Brain pericyte (primary cell): ENCODE measurements at places on chromosomes 11 and 22.

DNA sequence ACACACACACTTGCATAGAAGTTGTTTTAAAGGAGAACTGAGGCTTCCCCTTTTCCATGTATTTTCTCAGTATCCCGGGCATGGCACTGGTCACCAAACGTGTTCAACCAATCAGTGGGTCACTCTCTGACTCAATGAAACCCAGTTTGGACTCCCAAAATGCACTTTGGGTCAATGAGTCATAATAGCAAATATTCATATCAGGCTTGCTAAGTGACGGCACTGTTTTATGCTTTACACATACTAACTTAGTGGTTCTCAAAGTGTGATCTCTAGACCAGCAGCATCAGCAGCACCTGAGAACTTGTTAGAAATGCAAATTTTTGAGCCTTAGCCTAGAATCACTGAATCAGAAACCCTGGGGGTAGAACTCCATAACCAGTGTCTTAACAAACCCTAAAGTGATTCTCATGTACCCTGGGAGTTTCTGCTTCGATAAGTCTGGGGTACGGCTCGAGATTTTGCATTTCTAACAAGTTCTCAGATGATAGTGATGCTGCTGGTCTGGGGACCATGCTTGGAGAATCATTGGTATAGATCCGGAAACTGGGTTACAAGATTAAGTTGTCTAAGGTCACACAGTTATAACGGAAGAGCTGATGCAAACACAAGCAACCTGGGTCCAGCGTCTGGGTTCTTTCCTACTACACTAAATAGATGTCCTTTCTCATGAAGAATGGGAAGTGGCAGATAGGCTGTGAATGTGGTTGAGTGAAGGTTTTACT lies 35.6 kb downstream of the ETS1 start:
- DNase-seq = no peak

DNA sequence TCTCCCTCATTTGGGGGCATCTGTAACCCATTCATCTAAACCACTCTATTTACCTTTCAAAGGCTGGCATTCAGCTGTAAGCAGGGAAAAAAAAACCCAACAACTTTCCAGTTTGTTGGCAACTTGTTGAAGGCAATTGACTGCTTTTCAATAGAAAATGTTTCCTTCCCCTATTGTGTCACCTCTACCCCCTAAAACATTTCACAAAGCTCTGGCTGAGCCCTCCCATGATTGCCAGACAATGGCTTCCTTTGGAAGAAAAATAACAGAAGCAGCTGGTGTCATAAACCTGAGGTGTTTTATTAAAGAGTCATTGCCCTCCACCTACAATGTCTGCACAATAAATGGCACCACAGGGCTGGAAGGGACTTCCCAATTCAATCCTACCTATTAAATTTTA lies 22.1 kb upstream of the PSMA1 start:
- no peak for DNase-seq

DNA sequence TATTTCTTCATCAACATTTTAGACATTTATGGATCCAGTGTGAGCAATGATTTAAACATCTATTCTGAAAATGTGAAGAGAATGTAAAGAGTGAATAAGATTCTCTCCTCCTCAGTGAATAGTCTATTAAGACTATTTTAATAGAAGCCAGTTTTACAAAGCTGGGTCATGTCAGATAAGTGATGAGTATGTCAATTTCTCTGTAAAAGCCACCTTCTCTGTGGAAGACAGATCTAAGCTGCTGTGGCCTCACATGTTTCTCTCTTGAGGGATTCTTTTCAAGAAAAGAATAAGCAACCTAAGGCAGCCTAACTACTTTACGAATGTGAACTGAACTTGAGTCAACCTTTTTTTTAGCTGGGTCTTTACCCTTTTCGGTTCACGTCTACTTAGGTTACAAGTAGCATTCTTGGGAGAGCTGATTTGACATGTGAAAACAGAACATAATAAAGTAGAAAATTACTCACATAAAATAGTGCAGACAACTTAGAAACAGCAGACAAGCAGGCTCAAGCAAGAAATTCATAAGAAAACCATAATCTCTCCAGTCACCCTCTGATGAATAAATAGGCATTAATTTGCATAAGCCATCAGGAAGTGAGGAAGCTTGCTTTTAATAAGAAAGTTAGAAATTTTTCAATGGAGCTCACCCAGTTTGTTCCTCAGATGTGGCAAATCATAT lies 9.9 kb downstream of the CTSC start:
- no peak for DNase-seq

DNA sequence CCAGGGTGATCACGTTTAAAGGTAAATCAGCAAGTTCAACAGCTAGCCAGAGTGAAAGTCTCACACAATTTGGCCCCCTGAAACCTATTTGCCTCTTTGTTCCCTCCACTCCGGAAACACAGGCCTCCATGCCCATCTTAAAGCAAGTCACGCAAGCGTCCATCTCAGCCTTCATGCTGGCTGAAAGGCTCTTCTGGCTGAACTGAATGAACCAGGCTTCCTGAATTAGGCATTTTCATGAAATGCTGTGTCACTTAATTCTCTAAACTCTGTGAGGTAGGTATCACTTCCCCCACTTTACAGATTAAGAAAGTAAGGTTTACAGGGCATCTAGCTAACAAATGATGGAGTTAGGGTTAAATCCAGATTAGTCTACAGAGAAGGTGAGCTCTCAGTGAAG lies 1.4 kb downstream of the SLC25A17 start:
- DNase-seq = no peak

DNA sequence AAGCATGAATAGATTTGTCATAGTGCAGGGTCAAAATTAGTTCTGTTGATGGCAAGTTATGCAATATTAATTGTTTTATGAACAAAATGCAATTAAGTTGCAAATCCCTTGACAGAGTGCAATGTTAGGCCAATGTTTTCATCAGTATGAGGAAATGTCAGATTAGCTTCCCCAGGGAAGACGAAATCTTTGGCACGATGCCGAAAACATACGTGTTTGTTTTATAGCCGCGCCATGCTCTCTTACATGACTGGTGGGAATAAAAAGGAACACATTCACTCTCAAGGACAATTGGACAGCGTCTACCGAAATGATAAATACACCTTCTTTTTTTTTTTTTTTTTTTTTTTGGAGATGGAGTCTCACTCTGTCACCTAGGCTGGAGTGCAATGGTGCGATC lies 27.0 kb downstream of the MFNG start:
- DNase-seq = no peak

- DNase-seq = no peak
Measured at GRCh38 chr11:57735619-57736298, 5.5 kb upstream of the SELENOH start.

- DNase-seq = no peak
Measured at GRCh38 chr11:125892071-125892470, 4.6 kb downstream of the HYLS1 start.

DNA sequence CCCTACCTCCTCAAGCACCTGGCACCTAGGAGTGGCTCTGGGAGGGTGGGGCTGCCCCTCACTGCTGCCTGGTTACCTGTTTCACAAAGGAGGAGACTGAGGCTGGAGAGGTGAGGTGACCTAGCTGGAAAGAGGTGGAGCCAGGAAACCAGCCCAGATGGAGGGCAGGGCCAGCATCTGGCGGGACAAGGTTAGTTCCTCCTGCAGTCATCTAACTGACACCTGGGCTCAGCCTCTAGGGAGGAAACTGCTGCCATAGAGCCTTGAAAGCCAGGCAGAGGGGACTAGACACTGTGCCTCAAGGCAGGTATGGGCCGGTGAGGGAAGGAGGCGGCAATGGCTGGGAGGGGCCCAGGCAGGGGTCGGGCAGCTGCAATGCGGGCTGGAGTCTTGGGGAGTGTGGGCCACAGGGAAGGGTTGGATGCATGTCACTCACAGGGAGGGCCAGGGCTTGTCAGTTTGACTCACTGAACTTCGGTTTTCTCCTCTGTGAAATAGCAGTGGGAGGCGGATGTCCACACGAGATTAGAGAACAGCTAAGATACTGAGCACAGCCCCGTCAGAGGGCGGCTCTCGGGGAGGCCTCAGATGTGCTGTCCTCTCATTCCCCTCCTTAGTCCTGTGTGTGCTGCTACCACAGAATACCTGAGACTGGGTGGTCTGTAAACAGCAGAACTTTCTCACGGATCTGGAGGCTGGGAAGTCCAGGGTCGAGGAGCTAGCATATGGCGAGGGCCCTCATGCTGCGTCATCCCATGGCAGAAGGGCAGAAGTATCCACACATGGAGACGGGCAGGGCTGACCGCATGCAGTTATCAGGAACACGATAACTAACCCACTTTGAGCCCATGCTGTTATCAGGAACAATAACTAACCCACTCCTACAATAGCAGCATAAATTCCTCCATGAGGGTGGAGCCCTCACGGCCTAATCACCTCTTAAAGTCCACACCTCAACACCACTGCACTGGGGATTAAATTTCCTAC lies 16.1 kb downstream of the MGAT3 start:
- DNase-seq = no peak

- DNase-seq = no peak
Measured at GRCh38 chr22:35231585-35232084, 25.7 kb upstream of the HMGXB4 start.

- no peak for DNase-seq
Measured at GRCh38 chr11:108616549-108616948, 23.0 kb upstream of the EXPH5 start.

DNA sequence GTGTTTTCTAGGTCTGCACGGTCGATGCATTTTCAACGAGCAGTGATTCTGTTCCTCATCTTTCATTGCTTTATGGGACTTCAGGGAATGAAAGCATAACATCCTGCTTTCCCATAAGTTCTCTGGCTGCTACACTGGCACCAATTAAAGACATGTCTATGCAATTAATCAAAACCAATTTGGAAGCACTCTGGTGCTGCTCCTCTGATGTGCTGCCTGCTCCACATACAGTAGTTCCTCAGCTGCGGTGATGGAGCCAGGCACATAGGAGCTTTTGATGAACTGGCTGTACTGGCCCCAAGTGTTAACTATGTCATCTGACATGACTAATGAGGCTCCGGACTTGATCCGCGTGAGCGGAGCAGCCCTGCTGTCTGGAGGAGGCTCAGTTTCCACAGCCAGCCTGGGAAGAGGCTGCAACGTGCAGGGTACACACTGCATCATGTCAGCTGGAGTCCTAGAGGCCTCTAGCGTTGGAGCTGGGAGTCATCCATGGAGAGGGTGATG lies 29.8 kb downstream of the GVQW3 start:
- DNase-seq = no peak

DNA sequence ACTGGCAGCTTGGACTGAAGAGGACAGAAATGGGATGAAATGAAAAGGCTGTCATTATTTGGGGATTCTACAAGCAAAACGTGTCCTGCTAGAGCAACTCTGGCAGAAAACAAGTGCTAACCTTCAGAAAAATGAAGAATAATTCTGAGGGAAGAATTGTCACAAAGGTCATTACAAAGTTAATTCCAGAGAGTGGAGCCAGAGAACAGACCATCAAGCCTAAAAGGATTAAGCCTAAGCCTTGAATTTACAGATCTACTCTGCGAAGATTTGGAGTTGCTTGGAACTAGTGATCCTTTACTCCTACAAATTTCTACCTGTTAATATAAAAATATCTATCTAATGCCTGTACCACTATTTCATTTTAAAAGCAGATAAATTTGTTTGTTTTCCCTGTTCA lies 1077.3 kb upstream of the CNTN5 start:
- DNase-seq = no peak

GRCh38 chr22:35886309-35886708 lies 142.3 kb downstream of the RBFOX2 start:
- DNase-seq = no peak

DNA sequence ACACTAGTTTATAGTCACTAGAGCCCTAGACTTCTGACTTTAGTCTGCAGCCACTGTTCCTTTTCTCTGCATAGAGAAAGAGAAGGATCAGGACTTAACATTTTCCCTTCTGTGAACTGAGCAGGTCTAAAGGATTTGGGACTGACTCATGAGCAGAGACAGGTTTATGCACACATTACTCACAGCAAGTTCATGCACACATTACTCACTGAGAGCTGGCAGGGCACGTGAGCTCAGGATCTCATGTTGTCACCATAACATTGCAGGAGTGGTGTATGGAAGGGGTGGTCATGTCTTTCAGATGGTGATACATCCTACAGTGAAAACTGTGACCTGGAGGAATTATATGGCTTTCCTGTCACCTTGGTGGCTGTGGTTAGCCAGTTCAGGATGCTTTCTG lies 56.4 kb downstream of the CEP164 start:
- DNase-seq = no peak

- no peak for DNase-seq
Measured at GRCh38 chr11:20154381-20154780, 5.9 kb downstream of the DBX1 start.

- DNase-seq = no peak
Measured at GRCh38 chr11:70307176-70307575, 36.7 kb downstream of the PPFIA1 start.

- no peak for DNase-seq
Measured at GRCh38 chr22:48820481-48821345, 1007.0 kb downstream of the BRD1 start.

- no peak for DNase-seq
Measured at GRCh38 chr22:22702237-22703202, 58.1 kb downstream of the GGTLC2 start.

- DNase-seq = peak; percentile 24
Measured at GRCh38 chr11:102469196-102469821, 16.7 kb upstream of the TMEM123 start.

GRCh38 chr22:44710474-44711240 lies 8.7 kb downstream of the PRR5 start:
- no peak for DNase-seq

GRCh38 chr11:75263944-75264349 lies 23.4 kb downstream of the TPBGL start:
- DNase-seq = no peak

DNA sequence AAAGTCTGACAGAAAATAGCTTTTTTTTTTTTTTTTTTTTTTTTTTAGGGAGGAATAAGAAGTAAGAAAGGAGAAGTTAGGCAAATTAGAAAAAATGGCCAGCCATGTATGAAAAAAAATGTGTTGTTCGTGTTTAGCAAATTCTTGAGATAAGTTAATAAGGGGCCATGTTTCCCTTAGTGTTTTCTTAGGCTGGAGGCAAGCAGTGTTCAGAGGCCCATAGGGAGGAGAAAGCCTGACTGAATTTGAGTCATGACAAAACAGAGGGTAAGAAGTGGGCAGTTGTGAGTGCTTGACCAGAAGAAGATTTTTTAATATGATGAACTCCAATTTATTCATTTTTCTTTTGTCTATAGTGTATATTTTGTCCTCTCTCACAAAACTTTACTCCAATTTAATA lies 766.4 kb downstream of the FAM181B start:
- DNase-seq = no peak

DNA sequence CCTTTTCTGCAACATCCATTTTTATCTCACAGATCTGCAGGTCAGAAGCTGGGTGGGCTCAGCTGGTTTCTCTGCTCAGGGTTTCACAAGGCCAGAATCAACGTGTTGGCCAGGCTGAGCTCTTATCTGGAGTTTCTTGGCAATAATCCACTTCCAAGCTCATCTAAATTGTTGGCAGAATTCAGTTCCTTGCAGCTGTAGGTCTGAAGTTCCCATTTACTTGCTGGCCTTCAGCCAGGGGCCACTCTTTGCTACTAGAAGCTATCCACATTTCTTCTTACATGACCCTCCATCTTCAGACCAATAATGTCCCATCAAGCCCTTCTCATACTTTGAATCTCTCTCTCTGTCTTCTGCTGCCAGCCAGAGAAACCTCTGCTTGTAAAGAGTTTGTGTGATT lies 103.5 kb downstream of the WNT11 start:
- no peak for DNase-seq

- no peak for DNase-seq
Measured at GRCh38 chr11:37748641-37749040, 1150.6 kb upstream of the RAG2 start.

- DNase-seq = no peak
Measured at GRCh38 chr11:61834278-61835048, 6.4 kb downstream of the FADS2 start.
